ENCODE measurements at places on chromosomes 13 and 19.

- H3K4me3 ChIP-seq, result no peak overlapping the region
- H3K27ac ChIP-seq, result no peak overlapping the region
- no peaks in the 10 kb centered on the region for H3K4me1 ChIP-seq
- DNase-seq, result no peak
- no peaks in the 10 kb centered on the region for H3K36me3 ChIP-seq
These were observed 11.6 kb upstream of the OR1M1 start for GRCh38 chr19:9075064-9075949.

DNA sequence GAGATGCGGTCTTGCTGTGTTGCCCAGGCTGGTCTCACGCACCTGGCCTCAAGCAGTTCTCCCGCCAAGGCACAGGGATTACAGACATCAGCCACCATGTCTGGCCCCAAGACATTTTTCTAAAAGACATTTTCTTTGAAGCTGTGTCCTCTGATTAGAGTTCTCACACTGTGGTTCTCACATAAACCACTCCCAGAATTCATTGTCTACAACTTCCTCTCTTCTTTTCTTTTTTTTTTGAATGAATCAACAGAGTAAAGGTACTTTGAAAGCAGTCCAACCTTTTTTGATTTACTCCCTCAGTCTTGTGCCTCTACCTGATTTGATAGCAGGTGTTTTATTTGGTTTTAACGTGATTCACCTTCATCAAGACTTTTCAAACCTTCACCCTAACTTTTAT, 14.3 kb upstream of the SHD start:
- no peak for DNase-seq
- no peak overlapping the region for H3K4me3 ChIP-seq
- H3K27me3 ChIP-seq, result no peaks in the 10 kb centered on the region
- H3K4me1 ChIP-seq, result peaks cover 45% of the 10 kb centered on the region

DNA sequence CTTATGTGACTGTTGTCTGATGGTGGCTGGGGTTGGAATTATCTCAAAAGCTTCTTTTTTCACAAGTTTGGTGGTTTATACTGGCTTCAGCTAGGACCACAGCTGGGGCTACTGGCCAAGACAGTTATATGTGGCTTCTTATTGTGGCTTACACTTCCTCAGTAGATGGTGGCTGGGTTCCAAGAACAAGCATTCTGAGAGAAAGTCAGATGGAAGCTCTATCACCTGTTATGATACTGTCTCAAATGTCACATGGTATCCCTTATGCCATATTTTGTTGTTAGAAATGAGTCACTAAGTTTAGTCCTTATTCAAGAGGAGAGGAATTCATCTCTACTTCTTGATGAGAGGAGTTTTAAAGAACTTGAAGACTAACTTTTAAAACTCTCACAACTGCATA, 41.6 kb downstream of the NDFIP2 start:
- peaks cover 7% of the 10 kb centered on the region for H3K36me3 ChIP-seq
- H3K27ac ChIP-seq, result peak overlapping the region; percentile 26
- no peak overlapping the region for H3K4me3 ChIP-seq
- no peaks in the 10 kb centered on the region for H3K27me3 ChIP-seq
- DNase-seq, result peak; percentile 9
- H3K4me1 ChIP-seq, result peaks cover 9% of the 10 kb centered on the region

GRCh38 chr13:73955977-73956500, 178.2 kb downstream of the KLF12 start:
- no peaks in the 10 kb centered on the region for H3K36me3 ChIP-seq
- H3K4me1 ChIP-seq, result peaks cover 31% of the 10 kb centered on the region
- no peaks in the 10 kb centered on the region for H3K27me3 ChIP-seq
- H3K27ac ChIP-seq, result no peak overlapping the region

DNA sequence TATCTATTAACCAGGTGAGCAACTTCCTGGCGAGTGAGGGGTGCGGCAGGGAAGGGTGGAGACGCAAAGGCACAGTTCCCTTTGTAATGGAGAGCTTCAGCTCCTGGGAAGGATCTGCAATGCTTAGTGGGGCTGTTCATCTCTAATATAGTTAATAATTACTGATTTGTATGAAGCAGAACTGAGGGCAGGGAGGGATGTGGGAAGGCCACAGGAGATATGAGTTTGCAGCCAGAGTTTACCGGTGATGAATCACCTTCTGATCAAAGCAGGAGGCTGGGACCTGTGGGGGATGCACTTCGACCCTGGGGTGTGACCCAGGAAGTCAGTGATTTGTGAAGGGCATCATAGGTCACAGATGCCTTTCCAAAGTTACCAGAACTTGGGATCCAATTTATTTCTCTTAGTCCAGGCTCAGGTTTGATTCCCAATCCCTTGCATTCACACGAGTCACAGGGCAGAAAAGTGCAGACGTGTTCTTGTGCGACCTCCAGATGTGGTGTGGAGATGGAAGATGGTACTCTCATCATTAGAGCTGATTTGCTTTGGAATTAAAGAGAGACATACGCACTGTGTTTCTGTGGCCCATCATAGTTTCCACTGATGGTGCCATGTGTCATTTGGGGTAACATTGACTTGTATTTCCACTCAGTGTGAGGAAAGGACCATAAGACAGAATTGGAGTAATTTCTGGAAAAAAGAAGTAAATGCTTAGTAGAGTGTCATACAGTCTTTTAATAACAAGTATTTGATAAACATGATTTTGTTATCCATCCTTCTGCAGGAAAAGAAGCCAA, 55.0 kb downstream of the LRCH1 start:
- no peaks in the 10 kb centered on the region for H3K27me3 ChIP-seq
- H3K36me3 ChIP-seq, result peaks cover 7% of the 10 kb centered on the region
- peak overlapping the region; percentile 61 for H3K4me3 ChIP-seq
- peaks cover 86% of the 10 kb centered on the region for H3K4me1 ChIP-seq

DNA sequence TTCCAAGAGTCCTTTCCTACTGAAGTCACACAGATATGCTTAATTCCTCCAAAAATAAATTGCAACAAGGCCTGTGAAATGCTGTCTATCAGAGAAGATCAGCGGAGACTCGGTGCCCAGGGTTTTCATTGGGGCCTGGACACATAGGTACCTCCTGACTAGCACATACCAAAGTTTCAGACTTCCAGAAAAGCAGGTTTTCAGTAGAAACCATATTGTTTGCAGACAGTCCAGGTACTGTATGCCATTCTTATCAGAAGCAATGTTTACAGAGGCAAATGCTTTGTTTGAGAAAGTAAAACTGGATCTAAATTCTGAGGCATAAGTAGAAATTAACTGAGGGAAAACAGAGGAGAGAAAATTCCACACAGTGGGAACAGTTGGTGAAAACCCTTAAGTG, 12.8 kb downstream of the ZNF229 start:
- no peak for DNase-seq
- peaks cover 84% of the 10 kb centered on the region for H3K36me3 ChIP-seq
- no peaks in the 10 kb centered on the region for H3K4me1 ChIP-seq
- H3K27me3 ChIP-seq, result no peaks in the 10 kb centered on the region
- no peak overlapping the region for H3K27ac ChIP-seq

DNA sequence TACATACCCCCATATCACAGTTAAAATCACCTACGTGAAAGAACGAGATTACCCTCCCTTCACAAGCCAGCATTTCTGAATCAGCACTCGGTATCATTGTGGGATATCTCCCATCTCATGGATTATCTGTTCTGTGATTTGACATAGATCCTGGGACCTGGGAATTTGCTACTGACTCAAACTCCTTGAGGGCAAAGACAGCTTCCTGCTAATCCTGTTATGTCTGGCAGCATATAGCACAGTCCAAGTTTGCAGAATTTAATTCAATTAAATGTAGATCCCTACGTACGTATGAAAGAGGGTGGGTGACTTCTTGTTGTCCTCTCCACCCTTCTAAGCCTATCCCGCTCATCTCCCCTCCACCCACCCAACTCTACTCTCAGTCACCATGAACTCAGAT, 476.5 kb downstream of the KLF5 start:
- H3K27me3 ChIP-seq, result no peaks in the 10 kb centered on the region
- DNase-seq, result no peak
- no peak overlapping the region for H3K27ac ChIP-seq
- no peaks in the 10 kb centered on the region for H3K36me3 ChIP-seq

GRCh38 chr19:13461536-13461935, 44.7 kb downstream of the CACNA1A start:
- no peaks in the 10 kb centered on the region for H3K4me1 ChIP-seq
- H3K27me3 ChIP-seq, result peaks cover 38% of the 10 kb centered on the region
- no peak overlapping the region for H3K27ac ChIP-seq
- no peak overlapping the region for H3K4me3 ChIP-seq

DNA sequence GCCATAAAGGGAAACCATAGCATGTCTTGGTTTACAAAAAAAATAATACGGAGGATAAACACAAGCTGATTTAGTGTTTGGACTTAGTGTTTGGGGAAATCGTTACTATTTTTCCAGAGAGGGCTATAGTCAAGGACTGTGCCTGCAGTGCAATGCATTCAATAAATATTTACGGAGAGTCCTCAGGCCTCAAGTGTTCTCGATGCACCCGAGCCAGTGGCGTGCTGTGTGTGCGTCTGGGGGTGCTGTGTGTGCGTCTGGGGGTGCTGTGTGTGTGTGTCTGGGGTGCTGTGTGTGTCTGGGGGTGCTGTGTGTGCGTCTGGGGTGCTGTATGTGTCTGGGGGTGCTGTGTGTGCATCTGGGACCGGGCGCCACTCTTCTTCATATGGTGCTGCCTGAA, 71.7 kb upstream of the GTF3A start:
- peaks cover 17% of the 10 kb centered on the region for H3K27me3 ChIP-seq
- no peak overlapping the region for H3K27ac ChIP-seq
- no peak overlapping the region for H3K4me3 ChIP-seq
- no peak for DNase-seq
- no peaks in the 10 kb centered on the region for H3K36me3 ChIP-seq

DNA sequence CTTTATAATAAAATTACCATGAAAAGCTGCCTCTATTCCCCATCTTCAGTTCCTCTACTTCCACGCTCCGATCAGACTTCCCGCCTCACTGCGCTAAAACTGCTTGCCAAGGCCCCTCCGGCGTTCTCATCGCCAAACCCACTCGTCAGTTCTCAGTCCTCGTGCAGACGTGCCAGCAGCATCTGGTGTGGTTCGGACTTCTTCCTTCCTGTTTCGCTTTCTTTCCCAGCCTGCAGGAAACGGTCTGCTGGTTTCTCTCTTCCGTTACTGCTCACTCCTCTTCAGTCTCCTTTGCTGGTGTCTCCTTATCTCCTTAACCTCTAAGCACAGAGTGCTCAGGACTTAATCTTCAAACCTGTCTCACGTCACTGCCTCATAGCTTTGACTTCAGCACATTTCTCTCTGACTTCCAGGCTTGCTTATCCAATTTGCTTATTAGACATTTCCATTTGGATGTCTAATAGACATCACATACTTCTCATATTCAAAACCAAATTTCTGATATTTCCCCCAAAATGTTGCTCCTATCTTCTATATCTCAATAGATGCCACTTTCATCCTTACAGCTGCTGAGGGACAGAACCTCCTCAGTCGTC, 40.3 kb downstream of the RCBTB2 start:
- no peak overlapping the region for H3K27ac ChIP-seq
- peaks cover 16% of the 10 kb centered on the region for H3K4me1 ChIP-seq
- H3K4me3 ChIP-seq, result no peak overlapping the region

GRCh38 chr13:49840266-49840665, 47.8 kb upstream of the KPNA3 start:
- H3K27me3 ChIP-seq, result no peaks in the 10 kb centered on the region
- DNase-seq, result no peak
- no peak overlapping the region for H3K4me3 ChIP-seq
- H3K4me1 ChIP-seq, result no peaks in the 10 kb centered on the region
- no peaks in the 10 kb centered on the region for H3K36me3 ChIP-seq
- no peak overlapping the region for H3K27ac ChIP-seq

- no peaks in the 10 kb centered on the region for H3K27me3 ChIP-seq
- H3K36me3 ChIP-seq, result no peaks in the 10 kb centered on the region
- H3K27ac ChIP-seq, result no peak overlapping the region
These were observed 225.2 kb upstream of the TSHZ3 start for GRCh38 chr19:31574251-31574973.

GRCh38 chr13:30149248-30149647, 158.1 kb downstream of the KATNAL1 start:
- H3K36me3 ChIP-seq, result no peaks in the 10 kb centered on the region

DNA sequence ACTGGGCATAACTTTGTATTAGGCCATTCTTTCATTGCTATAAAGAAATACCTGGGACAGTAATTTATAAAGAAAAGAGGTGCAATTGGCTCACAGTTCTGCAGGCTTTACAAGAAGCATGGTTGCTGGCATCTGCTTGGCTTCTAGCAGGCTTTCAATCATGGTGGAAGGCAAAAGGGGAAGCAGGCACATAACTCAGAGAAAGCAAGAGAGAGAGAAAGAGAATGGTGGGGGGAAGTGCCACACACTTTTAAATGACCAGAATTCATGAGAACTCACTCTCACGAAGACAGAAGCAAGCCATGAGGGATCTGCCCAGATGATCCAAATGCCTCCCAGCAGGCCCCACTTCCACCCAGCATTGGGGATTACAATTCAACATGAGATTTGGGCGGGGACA, 179.7 kb downstream of the SPRY2 start:
- no peak for DNase-seq
- no peaks in the 10 kb centered on the region for H3K4me1 ChIP-seq
- no peak overlapping the region for H3K27ac ChIP-seq

- no peak for DNase-seq
- no peak overlapping the region for H3K27ac ChIP-seq
- H3K4me3 ChIP-seq, result no peak overlapping the region
- no peaks in the 10 kb centered on the region for H3K4me1 ChIP-seq
- H3K27me3 ChIP-seq, result no peaks in the 10 kb centered on the region
- no peaks in the 10 kb centered on the region for H3K36me3 ChIP-seq
These were observed 152.5 kb downstream of the COL4A1 start for GRCh38 chr13:110154410-110154933.

DNA sequence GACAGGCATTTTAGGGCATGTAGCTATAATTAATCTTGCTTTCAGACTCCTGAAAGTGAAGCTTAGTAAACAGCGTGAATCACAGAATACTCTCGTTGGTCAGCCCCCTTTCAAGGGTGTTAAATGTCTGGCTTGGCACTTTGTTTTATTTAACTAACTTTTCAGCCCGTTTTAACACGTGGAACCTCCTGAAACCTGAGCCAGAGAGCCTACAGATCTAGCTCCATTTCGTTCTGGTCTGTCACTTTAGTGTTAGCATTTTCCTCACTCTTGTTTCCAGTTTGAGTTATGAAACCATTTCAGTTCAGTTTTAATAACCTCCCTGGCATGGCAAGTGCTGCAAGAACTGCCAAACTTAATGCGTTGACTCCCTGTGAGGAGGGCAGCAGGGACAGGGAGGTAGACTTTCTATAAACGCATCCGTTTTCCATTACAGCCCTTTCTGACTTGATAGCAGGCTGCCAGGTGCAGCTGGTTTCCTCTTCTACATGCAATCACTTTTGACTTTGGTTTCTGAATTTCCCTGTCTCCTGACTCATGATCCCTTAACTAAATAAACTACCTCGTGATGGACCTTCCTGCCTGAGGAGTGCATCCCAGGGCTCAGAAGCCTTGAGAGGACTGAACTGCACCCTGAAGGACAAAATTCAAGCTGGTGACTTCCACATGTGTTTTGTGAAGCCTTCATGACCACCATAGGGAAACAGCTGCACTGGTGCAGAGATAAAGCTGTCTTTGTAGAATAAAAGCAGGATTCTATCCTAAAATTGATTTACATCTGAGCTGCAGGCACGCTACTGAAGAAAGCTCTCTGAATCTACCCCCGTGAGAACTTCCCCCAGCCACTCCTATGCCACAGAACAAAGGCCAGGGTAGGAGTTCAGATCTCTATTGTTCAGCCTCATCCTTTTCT, 192.6 kb downstream of the DLEU7 start:
- H3K36me3 ChIP-seq, result peaks cover 1% of the 10 kb centered on the region
- no peak overlapping the region for H3K4me3 ChIP-seq
- peak overlapping the region; percentile 47 for H3K27ac ChIP-seq
- H3K4me1 ChIP-seq, result peaks cover 35% of the 10 kb centered on the region

Measured in stimulated activated naive B cell treated with anti-CD40 and anti-IgM and Interleukin-4, amounts not matched to agents 10 μg/mL and 1 μg/mL and 100 μg/mL, for 72 hours (primary cell).